Left kidney (tissue), 8 donors: ENCODE measurements at places on chromosomes 16 and 17. TPM values are rescaled to one million over a fixed set of nuclear protein-coding genes. Genes with fewer than 3 reads are reported as not detected.
A peak's percentile ranks its signal among the peaks of the same experiment; 100 is the strongest.

GRCh38 chr16:88726981-88727380 lies 20.7 kb downstream of the CTU2 start:
- DNase-seq = no peak

GRCh38 chr17:12047681-12048376 lies 27.2 kb downstream of the MAP2K4 start:
- no peak for DNase-seq

Gene FOXC2
- 38.8 TPM for polyA plus RNA-seq

DNA sequence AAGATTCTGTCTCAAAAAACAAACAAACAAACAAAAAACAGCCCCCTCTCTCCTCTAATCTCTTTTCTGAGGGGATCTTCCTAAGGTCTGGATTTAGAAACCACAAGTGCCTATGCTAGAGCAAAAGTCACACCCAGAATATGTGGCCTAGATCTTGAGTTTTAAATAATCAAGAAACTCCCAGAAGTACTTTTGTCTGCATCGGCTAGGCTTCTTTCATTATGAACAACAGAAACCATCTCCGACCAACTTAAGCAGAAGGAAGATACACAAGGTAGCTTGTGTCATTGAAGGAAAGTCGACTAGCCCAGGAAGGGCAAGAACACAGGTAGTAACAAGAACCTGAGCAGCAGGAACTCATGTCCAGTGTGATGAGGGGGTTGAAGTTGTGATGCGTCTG lies 73.9 kb upstream of the KIFC3 start:
- no peak for DNase-seq

Gene C16orf92
- polyA plus RNA-seq = not detected

DNA sequence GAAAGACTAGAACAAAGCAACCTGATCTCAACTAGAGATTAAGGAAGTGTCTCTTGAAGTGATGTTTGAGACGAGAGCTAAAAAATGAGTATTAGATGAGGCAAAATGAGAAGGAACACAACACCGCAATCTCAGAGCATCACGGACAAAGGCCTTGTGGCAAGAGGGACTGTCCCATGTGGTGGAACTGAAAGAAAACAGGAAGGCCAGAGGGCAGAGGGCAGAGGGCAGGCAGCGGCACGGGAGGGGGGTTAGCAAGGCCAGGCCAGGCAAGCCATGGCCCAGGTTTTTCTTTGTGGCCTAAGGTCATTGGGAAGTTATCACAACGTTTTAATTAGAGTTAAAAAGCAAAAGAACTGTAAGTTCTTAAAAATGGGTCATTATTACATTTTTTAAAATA lies 22.5 kb downstream of the RPA1 start:
- DNase-seq = no peak

DNA sequence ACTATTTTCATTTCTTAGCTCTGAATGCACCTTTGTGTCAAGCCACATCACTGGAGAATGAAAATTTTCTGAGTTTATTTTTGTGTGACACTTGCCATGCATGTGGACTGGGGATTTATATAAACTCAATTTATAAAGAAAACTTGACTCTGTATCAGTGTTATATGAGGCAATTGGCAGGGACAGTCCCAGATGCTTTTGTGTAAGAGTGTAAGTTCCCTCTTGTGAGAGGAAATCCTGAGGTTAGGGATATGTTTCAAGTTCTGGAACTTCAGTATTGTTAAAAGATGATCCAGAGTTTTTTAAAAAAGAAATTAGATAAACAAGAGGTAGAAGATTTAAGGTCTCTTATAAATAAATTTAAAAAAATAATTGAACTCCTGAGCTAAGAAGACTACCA lies 10.9 kb upstream of the CCL8 start:
- no peak for DNase-seq

DNA sequence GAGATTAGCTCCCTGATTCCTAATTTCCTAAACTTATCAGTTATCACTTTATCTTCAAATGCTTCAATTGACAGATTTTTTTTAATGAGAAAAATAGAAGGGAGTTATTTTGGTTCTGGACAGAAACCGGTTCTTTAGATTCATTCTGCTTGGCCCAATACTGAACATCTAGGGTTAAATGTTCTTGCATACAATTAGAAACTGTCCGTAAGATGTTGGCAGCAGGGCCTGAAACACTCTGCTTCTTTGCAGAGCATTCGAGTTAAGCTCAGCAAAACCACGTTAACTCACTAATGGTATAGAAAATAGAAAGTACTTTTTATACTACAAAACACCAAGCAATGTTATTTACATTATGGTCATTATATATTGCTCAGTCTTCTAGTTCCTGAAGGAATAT lies 7.2 kb downstream of the SHCBP1 start:
- no peak for DNase-seq

Gene BCAR1
- polyA plus RNA-seq = 51.2 TPM

Gene CLEC19A
- polyA plus RNA-seq = 0.05 TPM

Gene CCL8
- 0.15 TPM for polyA plus RNA-seq

Gene ZPBP2
- polyA plus RNA-seq = not detected

- no peak for DNase-seq
Observed at GRCh38 chr17:16975277-16975651, 3.3 kb upstream of the TNFRSF13B start.

Gene ADCY9
- 9.5 TPM for polyA plus RNA-seq

Gene FN3K
- 29.7 TPM for polyA plus RNA-seq

GRCh38 chr17:3669085-3669347 lies 404 bp downstream of the EMC6 start:
- no peak for DNase-seq

DNA sequence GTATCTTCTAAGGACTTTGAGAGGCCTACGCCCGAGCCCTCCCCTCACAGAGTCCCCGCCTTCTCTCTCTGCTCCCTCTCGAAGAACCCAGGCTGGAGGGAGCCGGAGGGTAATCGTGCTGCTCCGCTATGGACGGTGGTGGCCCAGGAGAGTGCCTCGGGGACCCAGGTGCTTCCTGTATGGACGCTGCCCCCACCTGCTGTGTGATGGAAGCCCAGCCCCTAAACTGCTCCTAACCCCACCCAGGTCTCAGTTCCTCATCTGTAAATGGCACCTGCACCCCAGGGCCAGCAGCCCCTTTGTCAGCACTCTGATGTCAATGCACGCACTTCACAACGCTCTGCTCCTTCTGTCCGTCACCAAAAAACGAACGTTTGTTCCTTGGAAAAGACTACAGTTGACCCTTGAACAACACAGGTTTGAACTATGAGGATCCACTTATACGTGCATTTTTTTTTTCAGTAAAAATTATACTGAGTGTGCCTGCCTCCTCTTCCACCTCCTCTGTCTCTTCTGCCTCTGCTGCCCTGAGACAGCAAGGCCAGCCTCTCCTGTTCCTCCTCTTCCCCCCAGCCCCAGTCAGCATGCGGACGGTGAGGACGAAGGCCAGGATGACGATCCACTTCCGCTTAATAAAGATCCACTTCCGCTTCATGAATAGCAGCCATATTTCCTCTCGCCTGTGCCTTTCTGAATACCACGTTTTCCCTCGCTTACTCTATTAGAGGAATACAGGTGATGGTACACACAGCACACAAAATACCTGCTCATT lies 118.3 kb downstream of the BANP start:
- DNase-seq = no peak

DNA sequence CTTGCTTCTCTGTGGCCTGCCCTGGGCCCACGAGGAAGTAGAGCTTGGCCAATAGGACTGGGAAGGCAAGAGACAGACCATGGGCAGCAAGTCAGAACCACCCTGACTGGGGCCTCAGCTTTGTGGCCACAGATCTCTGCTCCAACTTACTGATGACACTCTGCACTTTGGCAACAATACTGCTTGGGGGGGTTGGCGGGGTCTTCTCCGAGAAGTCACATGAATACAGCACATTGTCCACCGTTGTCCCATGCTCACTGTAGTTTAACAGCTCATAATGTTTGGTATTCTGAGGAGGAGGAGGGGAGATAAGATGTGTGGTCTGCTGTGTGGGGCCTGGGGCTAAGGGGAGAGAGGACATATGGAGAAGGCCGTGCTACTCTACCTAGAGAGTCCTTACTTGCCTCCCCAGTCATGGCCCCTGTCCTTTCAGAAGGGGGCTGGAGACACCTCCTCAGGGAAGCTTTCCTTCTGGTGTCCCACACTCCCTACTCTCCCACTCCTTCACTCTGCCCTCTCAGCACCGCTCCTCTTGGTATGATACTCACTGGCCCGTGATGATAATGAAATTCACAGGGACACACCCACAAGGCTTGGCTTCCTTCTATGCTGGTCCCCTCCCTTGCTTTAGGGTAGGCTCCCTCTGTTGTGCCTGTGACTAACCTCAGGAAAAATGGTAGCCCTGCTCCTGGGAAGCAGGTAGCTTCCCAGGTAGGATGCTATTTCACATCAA lies 4.0 kb upstream of the DHRS13 start:
- DNase-seq = no peak

DNA sequence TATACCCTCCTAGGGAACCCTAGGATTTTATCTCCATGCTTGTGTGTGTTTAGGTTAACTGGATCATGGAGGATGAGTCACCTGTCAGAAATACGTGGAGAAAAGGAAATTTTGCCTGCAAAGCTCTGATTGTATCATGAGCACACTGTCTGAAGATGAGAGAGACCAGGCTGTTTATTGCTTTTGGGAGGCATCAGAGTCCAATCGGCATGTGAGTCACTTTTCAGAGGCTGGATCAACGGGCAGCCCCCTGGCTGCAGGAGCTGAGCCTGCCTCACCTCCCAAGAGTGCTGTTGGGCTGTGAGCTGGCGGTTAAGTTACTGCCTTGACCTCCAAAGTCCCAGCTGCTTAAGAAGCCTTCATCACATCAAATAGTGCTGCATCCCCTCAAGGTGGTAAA lies 41.5 kb upstream of the MED9 start:
- no peak for DNase-seq

DNA sequence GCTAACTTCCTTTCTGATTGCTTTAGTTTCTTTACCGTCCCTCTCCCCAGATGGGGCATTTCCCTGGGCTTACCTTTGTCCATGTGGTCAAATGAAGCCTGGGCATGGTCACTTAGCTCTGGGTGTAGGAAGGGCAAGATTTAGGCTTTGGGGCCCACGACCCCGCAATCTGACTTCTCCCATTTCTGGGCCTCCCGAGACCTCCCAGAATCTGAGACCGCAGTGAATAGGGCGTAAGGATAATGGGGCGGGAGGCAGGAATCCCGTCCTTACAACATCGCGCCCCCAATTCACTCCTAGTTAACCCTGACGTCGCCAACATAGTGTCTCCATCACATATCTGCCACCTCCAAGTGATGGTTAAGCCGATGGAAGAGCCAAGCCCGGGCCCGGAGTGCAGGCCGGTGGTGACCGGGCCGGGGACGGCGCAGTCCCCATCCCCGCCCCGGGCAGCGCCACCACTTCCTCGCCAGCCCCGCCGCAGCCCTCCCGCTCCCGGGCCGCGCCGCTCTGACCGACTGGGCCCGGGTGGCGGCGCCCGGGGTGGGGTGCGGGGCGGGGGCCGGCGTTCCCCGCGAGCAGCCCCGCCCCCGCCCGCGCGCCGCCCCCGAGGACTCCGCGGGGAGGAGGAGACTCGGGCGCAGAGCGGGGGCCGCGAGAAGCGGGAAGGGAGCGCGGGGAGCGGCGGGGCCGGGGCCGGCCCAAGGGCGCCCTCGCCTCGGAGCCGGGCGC lies at the start of gene RHBDL3:
Gene RHBDL3 (plus strand): TSS at position 641 of the 732 bp plus-strand sequence. CDS start 358 bp downstream, outside the sequence.
- DNase-seq = no peak

Gene CCDC200
- 44.1 TPM for polyA plus RNA-seq

DNA sequence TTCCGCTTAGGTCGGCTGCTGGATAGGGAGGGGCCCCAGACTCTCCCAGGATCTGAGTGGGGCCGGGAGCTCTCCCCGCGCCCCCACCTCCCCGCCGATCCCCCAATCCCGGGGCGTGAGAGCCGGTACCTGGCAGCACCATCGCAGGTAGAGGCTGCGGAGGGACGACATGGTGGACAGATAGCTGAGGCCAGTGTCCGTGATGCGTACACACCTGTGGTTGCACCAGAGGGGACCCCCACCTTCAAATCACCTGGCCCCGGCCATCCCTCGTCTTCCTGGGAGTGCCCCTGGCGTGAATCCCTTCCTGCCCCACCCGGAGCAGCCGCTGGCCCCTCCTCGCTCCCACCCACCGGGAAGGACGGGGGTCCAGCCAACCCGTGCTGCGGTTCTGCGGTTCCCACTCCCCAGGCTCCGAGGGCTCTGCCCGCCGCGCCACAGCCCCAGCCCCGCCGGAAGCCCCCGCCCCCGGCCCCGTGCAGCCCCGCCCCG lies 4.7 kb upstream of the WDR24 start:
- no peak for DNase-seq

- no peak for DNase-seq
Observed at GRCh38 chr16:828891-829290, 28.4 kb upstream of the GNG13 start.

- DNase-seq = no peak
Observed at GRCh38 chr16:1610899-1611632, 806 bp downstream of the IFT140 start.

DNA sequence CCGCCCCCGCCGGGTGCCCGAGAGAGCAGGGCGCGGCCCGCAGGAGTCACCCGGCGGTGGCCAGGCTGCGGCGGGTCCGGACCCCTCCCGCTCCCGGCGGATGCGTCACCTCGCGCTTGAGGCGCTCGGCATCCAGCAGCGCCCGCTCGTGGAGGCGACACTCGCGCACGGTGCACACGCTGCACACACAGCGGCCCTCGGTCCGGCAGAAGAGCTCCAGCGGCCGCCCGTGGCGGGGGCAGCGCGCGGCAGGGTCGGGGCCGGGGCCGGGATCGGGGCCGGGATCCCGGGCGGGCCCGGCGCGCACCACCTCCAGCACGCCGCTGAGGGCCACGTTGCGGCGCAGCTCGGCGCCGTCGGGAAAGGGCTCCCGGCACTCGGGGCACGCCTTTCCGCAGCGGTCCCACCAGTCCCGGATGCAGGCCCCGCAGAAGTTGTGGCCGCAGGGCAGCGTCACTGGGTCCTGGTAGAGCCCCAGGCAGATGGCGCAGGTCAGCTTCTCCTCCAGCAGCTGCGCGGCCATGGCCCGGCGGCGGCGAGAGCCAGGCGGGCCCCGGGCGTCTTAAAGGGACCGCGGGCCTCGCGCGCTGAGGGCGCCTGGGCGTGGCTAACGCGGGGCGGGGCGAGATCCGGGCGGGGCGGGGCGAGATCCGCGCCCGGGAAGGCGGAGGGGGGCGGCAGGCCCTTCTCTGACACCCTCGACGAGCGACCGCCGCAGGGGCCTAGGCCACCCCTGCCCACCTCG lies at the start of gene TRIM65:
Gene TRIM65 (minus strand): TSS at position 537 of the 745 bp plus-strand sequence. CDS start 14 bp downstream, at position 523.
- no peak for DNase-seq

GRCh38 chr17:8220783-8221662 lies 10.6 kb upstream of the AURKB start:
- peak; percentile 97 for DNase-seq

DNA sequence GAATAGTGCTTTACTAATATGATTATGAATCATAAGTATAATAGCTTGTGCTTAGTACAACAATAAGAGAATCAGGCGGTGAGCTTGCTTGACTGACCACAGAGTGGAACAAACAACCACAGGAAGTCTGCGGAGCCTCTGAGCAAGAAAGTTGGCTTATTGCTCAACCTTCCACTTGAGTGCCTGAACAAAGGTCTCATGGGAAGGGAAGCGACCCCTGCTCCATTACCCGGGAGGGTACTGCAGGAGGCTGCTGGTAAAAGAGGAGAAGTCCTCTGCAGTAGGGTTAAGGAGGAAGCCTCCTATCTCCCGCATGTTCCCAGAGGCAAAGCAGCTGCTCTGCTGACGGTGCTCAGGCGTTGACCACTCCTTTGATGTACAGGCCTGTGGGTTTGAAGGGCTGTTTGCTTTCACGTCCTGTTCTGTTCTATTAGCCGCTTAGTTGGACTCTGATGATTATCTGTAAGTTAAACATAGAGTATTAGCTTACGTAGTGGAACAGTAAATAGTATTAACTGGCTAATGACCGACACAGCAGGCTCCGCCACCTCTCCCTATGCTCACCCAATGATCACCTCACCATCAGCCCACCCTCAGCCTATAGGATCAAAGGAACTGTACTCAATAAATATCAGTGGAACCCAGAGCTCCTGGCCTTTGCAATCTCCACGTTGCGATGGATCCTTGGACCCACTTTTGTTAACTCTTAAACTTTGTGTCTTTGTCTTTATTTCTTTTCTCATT lies 17.5 kb downstream of the ALOX15B start:
- DNase-seq = no peak
